ENCODE measurements at places on chromosomes 3 and 15.

DNA sequence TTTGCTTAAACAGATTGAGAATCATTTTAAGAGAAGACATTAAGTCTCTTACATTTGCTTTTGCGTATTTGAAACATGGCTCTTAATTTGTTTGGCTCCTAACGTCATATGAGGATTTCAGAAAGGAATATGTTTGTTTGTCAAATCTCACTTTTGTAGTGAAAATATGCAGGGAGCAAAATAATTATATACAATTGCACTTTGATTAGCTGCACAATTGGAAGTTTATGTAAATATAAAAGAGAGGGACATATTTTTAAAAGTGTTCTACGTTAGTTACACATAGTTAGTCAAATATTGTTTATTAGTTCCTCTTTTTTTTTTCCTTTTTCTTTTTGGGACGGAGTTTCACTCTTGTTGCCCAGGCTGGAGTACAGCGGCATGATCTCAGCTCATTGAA lies 42.7 kb upstream of the GOLIM4 start:
- DNase-seq: no peak

DNA sequence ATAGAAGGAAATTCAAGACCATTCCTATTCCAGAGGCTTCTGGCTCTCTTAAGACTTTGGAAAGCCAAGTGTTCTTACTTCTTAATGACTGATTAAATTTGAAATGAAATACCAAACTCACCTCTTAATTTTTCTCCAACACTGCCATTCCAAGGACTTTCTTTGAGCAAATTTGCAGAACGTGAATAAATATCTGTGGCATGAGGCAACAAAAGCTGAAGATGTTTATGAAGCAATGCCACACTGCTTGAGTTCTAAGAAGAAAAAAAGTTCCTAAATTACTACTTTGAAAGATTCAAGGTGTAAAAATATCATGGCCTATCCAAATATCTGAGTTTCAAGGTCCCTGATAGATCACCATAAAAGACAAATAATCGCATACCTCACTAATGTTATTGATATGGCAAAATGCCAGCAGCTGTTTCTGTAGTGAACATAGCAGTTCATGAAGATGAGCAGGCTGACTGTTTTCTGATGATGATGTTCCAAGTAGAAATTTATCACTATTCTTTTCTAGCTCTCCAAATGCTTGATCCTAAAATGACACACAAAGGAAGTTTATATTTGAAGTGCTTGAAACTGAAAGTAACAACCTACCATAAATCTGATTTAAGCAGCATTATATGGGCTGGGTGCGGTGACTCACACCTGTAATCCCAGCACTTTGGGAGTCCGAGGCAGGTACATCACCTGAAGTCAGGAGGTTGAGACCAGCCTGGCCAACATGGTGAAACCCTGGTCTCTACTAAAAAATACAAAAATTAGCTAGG lies 104.4 kb downstream of the HERC1 start:
- DNase-seq: peak; percentile 16

GRCh38 chr15:59210186-59210585 lies 3.5 kb downstream of the LDHAL6B start:
- DNase-seq: no peak

DNA sequence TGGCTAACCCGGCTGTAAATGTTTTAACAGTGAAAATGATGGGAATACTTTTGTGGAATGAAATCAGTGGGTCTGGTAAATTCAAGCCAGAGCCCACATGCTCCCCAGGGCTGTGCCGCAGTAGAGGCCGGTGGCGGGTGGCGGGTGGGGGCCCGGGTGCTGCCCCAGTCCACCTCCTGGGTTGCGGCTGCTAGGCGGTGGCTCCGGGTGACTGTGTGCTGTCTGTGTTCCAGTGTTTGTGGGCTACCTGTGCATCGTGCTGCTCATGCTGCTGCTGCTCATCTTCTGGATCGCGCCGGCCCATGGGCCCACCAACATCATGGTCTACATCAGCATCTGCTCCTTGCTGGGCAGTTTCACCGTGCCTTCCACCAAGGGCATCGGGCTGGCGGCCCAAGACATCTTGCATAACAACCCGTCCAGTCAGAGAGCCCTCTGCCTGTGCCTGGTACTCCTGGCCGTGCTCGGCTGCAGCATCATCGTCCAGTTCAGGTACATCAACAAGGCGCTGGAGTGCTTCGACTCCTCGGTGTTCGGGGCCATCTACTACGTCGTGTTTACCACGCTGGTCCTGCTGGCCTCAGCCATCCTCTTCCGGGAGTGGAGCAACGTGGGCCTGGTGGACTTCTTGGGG lies 14.9 kb upstream of the NIPA2 start:
- DNase-seq: no peak

Measured in stimulated activated CD4-positive, alpha-beta T cell treated with anti-CD3 and anti-CD28 coated beads, Interleukin-4, amount 100 ng/mL, for 1 hour (primary cell).